Stimulated activated CD4-positive, alpha-beta T cell treated with anti-CD3 and anti-CD28 coated beads, Interleukin-1b, Interleukin-23, amount 100 ng/mL, for 4 hours (primary cell): ENCODE measurements at places on chromosomes 12 and 14.
A peak's percentile ranks its signal among the peaks of the same experiment; 100 is the strongest.

DNA sequence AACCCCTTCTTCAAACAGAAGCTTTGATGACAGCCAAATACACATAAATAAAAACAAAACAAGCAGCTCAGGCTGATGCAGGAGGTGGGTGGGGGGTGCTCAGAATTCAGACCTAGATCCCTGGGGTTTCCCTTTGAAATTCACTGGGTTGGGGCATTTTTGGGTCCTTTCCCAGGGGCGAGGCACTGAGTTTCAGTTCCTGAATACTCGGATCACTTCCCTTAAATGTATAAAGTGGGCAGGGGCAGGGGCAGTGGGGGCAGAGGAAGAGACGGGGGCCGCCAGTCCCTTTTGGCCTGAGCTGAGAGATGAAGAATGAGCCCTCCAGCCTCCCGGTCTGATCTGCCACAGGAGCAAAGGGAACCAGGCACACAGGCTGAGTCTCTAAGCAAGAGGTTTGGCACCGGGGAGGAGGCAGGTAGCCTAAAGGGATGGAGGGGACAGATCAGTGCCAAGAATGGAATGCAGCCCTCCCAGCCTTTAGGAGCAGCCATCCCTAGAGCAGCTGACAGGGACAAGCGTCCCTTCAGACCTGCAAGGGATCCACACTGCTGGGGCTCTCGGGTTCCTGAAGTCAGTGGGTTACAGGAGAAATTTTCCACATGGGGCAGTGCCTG lies 20.3 kb downstream of the KDM2B start:
- no peak for DNase-seq

DNA sequence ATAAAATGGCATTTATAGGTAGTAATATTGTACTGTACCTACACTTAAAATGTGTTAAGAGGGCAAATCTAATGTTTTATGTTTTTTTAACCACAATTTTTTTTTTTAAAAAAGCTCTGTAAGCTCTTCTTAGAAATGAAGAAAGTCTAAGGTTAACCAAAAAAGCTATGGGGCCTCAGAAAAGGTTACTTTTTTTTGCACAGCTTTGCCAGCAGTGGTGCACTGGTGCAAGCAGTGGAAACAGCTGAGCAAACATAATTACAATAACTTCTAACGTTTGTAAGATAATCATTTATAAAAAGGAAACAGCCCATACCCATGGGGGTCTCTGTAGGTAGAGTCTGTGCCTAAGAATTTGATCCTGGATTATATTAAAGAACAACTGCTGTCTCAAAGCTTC lies 85.1 kb upstream of the NID2 start:
- no peak for DNase-seq

DNA sequence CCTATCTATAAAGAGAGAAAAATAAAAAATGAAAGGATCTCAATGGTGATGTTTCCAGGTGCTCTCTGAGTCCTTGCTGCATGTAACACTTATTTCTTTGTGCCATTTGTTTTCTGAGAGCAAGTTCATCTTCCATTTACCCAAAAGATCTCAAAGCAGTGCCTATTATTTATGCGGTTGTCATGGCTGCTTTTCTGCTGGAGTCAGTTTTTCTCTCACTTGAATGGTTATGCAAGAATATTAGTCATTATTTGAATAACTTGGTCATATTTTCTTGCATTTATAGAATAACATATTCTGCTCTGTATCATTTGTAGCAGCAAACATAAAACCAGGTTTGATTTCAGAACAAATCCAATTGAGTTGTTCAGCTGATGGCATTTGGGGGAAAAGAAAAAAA lies 141.8 kb upstream of the G2E3 start:
- DNase-seq, result no peak

GRCh38 chr12:26192142-26192541 lies 3.2 kb upstream of the SSPN start:
- no peak for DNase-seq

DNA sequence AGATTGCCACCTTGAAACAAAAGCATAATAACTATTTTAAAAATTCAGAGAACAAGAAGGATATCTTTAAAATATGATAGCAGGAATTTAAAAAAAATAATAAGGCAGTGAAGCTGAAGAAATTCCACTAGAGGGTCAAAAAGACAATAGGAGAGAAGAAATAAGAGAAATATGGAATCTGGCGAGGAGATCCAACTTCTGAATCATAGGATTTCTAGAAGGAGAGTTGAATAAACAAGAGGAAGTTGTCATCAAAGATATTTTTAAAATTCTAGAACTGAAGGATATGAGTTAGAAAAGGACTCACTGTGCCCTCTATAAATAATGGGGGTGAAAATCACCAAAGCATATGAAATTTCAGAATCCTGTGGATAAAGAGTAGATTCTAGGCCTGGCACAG lies 26.8 kb upstream of the TOMM20L start:
- DNase-seq, result no peak

DNA sequence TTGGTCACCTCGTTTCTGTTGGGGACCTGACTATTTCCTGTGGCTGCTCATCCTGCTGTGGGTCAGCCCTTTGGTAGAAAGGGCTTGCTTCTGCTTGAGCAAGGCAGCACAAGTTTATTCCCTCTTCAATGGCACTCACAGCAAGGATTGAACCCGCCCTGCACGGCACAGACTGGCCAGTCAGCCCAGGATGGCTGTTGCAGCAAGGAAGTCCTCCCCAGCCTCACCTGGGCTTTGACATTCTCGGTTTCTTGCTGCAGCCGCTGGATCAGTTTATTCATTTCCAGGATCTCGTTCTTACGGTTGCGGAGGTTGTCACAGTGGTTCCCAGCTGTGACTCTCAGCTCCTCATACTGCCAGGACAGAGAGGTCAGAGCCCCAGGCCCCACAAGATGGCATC lies 9.5 kb downstream of the KRT82 start:
- no peak for DNase-seq

- DNase-seq, result no peak
These were observed 122.9 kb downstream of the TSPAN9 start for GRCh38 chr12:3200032-3200617.

DNA sequence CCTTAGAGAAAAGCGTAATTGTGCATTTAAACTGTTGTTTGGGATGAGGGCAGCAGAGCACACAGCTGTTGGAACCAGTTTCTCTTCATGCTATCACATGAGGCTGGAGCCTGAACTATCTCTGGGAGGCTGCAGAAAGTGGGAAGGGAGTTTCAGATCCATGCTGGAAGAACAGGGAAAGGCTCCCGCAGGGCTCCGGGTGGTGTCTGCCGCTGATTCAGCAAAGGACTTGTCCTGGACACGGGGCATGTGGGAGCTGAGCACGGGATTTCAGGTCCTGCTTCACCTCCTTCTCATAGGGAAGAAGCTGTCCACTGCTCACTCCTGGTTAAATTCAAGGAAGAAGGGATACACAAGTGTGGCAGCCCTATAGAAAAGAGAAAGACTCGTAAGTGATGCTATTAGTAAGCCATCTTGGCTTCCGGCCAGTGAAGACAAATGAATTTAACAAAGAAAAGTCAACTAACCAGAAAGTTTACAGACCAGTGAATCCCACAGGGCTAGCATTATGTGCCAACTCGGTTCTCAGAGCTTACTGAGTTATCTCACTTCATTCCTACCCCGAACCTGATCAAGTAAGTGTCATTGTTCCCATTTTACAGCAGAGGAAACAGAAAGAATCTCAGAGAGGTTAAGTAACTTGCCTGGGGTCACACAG lies 6.7 kb upstream of the FZD10 start:
- no peak for DNase-seq

- DNase-seq, result no peak
These were observed 14.7 kb downstream of the GPR68 start for GRCh38 chr14:91229743-91230200.

GRCh38 chr12:6950811-6951540 lies at the start of gene PTPN6:
Gene PTPN6 (plus strand): TSS chr12:6951356. CDS start chr12:6951513, 157 bp downstream.
- DNase-seq, result no peak

DNA sequence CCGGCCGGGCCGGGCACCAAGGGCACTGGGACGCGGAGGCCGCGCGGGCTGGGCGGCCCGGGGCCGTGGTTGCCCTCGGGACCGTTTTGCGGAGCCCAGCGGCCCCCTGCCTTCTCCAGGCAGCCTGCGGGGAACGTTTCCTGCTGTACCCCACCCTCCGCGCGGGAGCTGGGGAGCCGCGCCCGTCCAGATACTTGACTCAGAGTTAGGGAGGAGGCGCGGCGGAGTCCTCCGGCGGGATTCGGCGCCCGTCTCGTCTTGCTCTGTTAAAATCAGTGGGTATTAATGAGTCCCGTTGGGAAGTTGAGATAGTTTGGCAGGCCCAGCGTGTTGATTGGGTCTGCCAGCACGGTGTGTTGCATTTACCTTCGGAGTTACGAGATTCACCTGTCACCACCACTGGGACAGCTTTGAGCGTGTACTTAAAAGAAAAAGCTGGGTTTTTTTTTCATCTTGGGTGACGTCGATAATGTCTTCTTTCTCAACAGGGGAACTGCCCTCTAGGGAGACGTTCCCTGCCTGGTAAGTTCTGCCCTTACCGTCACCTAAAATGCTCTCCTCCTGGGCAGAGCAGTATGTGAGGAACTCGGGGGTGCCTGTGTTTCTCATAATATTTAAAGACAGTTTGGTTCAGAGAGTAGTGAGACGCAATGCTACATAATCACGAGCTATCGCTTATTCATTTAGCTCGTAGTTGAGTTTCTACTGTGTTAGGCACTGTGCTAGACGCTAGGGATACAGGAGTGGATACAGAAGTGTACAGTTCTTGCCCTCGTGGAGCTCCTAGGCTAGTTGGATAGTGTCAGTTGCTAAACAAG lies 596 bp downstream of the DLST start:
- DNase-seq, result peak; percentile 20

GRCh38 chr14:59175404-59175803 lies 13.1 kb upstream of the DAAM1 start:
- no peak for DNase-seq

DNA sequence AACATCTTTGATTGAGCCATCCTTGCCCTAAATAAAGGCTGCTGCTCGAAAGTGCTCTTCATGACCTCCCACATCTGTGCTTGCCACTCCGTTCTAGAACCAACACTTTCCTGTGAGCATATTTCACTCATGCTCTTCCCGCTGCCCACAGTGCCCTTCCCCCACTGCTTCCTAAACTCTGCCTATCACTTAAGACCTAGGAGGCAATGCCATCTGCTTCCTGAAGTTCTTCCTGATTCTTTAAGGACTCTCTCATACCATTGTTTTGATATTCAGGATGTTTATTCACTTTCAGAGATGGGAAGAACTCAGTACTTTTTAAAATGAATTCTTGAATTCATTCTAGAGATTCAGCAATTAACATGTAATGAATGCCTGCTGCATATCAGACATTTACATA lies 49.9 kb downstream of the ZFYVE21 start:
- no peak for DNase-seq

DNA sequence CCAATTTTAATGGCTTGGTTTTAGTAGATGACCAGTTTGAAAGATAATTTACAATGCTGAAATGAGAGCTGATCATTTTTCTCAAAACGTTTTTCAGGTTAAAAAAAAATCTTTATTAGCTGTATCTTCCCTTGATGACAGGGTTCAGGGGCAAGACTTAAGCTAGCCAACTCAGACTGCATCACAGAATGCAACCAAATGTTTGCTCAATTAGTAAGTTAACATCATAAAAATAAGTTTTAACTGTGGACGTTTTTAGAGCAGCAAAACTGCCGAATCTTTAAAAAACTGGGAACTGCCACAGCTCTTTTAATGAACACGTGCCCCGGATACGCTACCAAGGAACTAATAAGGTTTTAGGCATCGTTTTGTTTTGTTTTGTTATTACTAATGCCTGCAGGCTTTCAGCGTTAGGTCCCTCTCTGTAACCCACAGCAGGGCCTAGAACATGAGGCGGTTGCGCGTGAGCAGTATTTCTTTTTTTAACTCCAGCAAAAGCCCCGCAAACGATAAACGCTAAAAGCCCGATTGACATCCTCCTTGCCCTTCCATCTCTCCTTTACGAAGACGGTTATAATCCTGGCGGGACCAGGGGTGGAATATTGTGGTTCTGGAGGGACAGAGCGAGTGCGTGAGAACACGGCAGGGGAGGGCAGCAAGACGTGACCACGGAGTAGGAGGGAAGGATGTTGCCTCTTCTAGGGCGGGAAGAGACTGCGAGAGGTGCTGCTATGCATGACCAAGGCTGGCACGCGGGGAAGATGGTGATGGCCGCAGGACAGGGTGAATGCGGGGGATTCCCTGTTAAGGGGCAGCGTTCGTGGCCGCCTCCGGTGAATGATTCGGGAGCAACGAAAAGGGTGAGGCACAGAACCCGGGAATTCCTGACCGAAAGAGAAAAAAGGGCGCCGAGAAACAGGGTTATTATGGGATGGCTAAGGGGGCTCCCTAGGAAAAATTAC lies 652 bp downstream of the SUPT16H start:
- peak; percentile 3 for DNase-seq

- no peak for DNase-seq
These were observed 102.0 kb downstream of the FSCB start for GRCh38 chr14:44405011-44405486.

DNA sequence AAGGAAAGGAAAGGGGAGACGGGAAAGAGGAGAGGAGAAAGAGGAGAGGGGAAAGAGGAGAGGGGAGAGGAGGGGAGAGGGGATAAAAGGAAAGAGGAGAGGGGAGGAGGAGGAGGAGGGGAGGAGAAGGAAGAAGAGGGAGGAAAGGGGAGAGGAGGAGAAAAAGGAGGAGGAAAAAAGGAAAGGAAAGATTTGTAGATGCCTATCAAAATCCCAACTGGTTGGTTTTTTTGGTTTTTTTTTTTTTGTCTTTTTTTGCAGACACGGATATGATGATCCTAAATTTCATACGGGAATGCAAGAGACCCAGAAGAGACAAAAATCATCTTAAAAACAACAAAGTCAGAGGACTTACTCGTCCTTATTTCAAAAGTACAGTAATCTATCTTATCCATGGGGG lies 19.4 kb downstream of the ANGEL1 start:
- no peak for DNase-seq

DNA sequence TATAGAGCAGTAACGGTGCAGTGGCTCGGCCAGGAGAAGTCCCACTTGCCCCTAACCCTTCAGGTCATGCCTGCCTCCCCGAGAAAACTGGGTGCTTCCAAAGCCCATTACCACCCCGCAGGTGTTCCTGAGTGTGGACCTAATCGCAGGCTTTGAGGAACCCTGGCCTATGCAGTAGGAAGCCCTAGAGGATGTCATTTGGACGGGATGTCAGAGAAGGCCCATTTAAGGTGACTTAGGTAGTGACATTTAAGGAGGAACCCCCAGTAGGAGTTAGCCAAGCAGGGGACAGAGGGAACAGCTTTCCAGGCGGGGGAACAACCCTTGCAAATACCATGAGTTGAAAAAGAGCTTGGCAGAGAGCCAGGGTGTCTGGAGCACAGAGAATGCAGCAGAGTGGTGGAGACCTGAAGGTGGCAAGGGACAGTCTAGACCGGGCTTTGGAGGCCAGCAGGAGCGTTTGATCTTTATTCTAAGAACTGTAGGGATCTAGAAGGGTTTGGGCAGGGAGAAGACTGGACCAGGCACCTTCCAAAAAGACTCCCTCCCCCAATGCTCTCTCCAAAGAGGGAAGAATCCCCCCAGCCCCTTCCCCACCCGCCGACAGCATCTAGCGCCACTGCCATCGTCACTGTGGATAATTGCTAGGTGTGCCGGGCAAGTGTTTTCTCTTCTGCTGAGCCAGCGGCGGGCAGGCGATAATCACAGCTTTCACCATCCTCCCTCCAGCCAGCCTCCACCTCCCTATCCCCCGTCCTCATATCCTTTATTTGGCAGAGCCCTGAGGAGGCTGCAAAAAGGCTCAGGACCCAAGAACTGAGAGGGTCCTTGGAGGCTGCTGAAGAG lies 33.3 kb upstream of the BEGAIN start:
- DNase-seq, result no peak
